ENCODE measurements at places on chromosomes 16 and 17.

- DNase-seq = no peak
Observed at GRCh38 chr16:50717091-50717490, 23.7 kb downstream of the NOD2 start.

GRCh38 chr17:60145006-60145935 is 4.5 kb upstream of the CA4 start:
- no peak for DNase-seq

- DNase-seq = no peak
Observed at GRCh38 chr16:67165121-67166078, 855 bp downstream of the HSF4 start.

DNA sequence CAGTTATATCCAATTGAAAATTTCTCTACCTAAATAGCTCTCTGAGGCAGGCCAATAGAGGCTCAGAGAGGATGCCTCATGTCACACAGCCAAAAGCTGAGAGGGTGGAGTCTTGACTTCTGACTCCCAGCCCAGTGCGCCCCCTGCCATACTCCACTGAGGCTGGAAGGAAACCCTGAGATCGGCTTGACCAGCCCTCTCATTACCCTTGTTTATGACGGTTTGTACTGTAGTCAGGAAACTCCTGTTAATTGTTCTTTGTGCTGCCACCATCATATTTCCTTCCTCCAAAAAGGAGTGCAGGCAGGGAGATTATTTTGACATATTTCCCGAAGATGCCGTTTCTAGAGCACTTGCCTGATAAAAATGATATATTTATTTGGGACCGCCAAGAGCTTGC is 107.9 kb downstream of the AIPL1 start:
- no peak for DNase-seq

- no peak for DNase-seq
Observed at GRCh38 chr16:3195975-3196374, 8.0 kb downstream of the OR1F1 start.

DNA sequence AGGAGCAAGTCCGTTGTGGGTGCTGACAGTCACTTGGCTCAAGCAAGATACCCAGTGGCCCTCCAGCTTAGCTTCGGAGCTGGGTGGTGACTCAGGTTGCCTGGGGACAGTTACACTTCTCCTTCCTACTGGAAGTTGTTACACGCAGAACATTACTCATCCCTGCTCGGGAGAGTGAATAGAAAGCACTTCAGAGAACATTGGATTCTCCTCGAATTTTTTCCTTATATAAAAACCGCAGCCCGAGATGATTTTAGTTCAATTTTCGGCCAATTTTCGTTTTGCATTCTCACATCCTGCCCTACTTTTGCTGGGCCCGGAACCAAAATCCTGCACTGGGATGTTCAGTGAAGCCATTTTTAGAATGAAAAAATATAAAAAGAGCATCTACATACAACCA is 99.7 kb downstream of the ELAC2 start:
- no peak for DNase-seq

- DNase-seq = no peak
Observed at GRCh38 chr17:57486882-57487301, 230.6 kb downstream of the MSI2 start.

DNA sequence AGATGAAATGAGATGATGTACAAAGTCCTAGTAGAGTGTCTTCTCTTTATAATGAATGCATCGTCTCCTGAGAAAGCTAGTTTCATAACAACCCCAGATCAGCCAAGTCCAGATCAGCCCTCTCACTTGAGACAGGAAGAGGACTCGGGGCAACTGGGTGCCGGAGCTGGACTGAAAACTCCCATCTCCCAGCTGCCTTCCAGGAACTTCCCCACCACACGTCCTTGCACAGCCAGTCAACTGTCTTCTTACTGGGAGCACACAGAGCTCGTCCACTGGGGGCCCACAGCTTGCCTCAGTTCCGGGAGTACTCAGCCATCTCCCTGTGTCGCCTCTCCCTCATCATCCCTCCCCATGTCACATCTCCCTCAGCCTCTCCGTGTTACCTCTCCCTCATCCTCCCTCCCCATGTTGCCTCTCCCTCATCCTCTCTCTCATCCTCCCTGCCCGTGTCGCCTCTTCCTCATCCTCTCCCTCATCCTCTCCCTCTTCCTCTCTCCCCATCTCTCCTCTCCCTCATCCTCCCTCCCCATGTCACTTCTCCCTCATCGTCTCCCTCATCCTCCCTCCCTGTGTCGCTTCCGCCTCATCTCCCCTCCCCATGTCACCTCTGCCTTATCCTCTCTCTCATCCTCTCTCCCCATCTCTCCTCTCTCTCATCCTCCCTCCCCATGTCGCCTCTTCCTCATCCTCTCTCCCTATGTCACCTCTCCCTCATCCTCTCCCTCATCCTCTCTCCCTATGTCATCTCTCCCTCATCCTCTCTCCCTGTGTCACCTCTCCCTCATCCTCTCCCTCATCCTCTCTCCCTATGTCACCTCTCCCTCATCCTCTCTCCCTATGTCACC is 22.4 kb upstream of the KCNH6 start:
- no peak for DNase-seq

DNA sequence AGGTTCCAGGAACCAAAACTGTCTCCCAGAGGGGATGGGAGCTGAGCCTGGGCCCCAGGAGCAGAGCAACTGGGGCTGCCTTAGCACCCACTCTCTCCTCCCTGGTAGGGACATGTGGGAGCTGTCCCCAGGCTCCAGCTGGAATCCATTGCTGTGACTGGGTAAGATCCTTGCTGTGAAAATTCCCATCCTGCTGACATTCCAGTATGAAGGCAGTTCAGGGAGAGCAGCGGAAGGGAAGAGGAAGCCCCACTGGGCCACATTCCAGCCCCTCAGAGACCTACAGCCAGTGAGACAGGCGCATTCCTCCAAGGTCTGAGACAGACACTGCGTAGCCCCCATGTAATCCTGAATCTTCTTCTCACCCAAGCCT is 24.2 kb downstream of the MYO18A start:
- DNase-seq = no peak

- no peak for DNase-seq
Observed at GRCh38 chr17:11550431-11550830, 47.8 kb upstream of the DNAH9 start.

GRCh38 chr16:58021661-58022551 is 3.6 kb upstream of the MMP15 start:
- no peak for DNase-seq

- DNase-seq = no peak
Observed at GRCh38 chr17:44546671-44547606, 10.3 kb upstream of the FZD2 start.

GRCh38 chr17:74639704-74640151 is 16.2 kb upstream of the CD300E start:
- DNase-seq = no peak

- DNase-seq = no peak
Observed at GRCh38 chr17:68580236-68580770, 20.9 kb downstream of the FAM20A start.

DNA sequence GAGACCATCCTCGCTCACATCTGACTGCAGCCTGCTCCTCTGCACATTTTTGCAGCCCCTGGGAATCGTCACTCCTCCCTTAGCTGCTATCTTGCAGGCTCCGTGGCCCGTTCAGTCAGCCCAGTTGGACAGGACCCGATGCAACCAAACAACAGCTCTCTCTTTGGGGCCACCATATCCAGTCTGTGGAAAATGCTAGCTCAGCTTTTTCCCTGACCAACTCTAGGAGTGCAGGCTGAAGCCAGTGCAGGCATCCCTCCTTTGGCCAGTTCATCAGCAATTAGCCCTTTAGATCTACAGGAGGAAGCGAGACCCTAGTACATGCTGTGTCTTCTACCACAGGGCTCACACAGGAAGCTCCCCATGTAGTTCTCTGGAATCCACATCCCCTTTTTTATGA is 182.1 kb downstream of the HS3ST3A1 start:
- no peak for DNase-seq

GRCh38 chr17:80632046-80632581 is 87.5 kb downstream of the RPTOR start:
- DNase-seq = no peak

GRCh38 chr17:41511116-41511515 is 5.7 kb upstream of the KRT13 start:
- peak; percentile 81 for DNase-seq

GRCh38 chr17:40718930-40719329 is 15.4 kb upstream of the KRT24 start:
- no peak for DNase-seq

- DNase-seq = peak; percentile 64
Observed at GRCh38 chr16:74896389-74897370, 88.2 kb downstream of the WDR59 start.

- DNase-seq = no peak
Observed at GRCh38 chr17:48568499-48569239, 9.5 kb downstream of the HOXB4 start.

GRCh38 chr17:63450551-63450950 is 4.4 kb upstream of the CYB561 start:
- no peak for DNase-seq

GRCh38 chr16:1310832-1311200 is 1.4 kb downstream of the UBE2I start:
- no peak for DNase-seq

DNA sequence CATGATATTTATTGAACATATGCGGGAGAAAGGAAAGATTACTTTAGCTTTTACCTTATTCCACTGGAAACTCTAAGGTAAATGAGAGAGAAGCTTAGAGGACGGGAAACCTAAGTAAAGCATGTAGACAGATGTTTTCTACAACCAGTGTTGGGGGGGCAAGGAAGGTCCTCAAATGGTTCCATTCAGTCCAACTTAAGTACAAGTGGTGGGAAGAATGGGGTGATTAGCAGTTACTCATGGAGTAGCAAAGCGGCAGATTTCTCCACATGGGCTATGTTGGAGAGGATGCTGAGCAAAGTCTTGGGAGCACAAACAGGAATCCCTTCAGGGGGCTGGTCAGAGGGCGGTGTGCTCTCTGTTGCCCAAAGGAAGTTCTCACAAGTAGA is 78.6 kb downstream of the YPEL2 start:
- DNase-seq = no peak

DNA sequence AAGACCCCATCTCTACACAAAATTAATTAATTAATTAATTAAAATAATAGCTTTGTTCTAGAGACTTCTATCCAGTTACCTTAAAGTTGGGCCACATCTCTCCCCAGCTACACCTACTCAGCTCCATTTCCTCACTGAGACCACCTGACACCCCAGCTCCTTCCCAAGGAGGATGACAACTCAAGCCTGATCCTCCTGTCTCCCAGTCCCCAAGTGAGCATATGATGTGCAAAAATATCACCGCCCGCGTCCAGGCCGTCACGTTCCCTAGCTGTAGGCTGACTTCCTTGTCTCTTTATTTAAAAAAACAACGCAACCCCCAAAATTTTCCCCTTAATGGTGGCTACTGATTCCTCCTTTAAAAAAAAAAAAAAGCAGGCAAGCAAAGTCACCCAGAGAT is 120.2 kb upstream of the RCVRN start:
- no peak for DNase-seq

- no peak for DNase-seq
Observed at GRCh38 chr16:70809392-70810060, 8.6 kb upstream of the VAC14 start.

DNA sequence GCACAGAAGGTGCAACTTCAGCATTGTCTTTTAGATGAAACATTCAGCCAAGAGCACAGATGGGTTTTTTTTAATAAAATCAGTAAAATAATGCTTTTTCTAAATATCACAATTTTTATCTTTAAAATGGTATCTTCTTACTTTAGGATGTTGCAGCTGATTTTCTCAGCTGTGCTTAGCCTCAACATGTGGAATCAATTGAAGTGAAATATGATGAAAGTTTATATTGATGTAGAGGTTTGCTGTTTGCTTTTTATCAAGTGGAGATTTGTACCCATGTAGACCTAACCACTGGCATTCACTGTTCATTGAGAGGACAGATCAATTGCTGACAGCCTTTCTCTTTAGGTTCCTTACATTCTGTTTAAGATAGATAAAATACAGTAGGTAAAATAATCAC is 107.8 kb downstream of the CYB561 start:
- no peak for DNase-seq
